Foreskin keratinocyte (primary cell): ENCODE measurements at places on chromosomes 7 and 10. TPM values are rescaled to one million over a fixed set of nuclear protein-coding genes. Genes with fewer than 3 reads are reported as not detected.

Gene TWIST1
- total RNA-seq = 0.28 and 0.31 TPM in 2 replicates

Gene SNCG
- total RNA-seq = 1.5 and 1.7 TPM in 2 replicates

Gene CHST3
- total RNA-seq = 23.0 and 23.9 TPM in 2 replicates

Gene STRIP2
- total RNA-seq = 15.7 and 16.9 TPM in 2 replicates

Gene TFEC
- total RNA-seq = not detected in 2 replicates

Gene CFAP70
- total RNA-seq = 0.28 and 0.41 TPM in 2 replicates

Gene TMEM225B
- 0.25 TPM in 1 of 2 replicates, not detected in the other for total RNA-seq

Gene FOXK1
- 20.9 and 22.2 TPM in 2 replicates for total RNA-seq

Gene TMEM196
- total RNA-seq = not detected in 2 replicates

Gene HOGA1
- 0.48 and 0.56 TPM in 2 replicates for total RNA-seq

Gene ANKRD1
- not detected in 2 replicates for total RNA-seq

Gene PTF1A
- total RNA-seq = not detected in 2 replicates

Gene CAV2
- total RNA-seq = 253 and 280 TPM in 2 replicates

Gene CTAGE4
- 1.4 and 7.2 TPM in 2 replicates for total RNA-seq

Gene TDRD1
- total RNA-seq = 0.11 TPM in 1 of 2 replicates, not detected in the other

Gene TFAM
- 34.9 and 51.5 TPM in 2 replicates for total RNA-seq

Gene TFR2
- 0.34 and 0.39 TPM in 2 replicates for total RNA-seq

Gene ATOH7
- total RNA-seq = 0.07 TPM in 1 of 2 replicates, not detected in the other

Gene SLC26A3
- not detected in 2 replicates for total RNA-seq

Gene ELMO1
- not detected in 2 replicates for total RNA-seq

Gene TES
- total RNA-seq = 115 and 130 TPM in 2 replicates
